ENCODE measurements at places on chromosomes 4 and X. TPM values are rescaled to one million over a fixed set of nuclear protein-coding genes. Genes with fewer than 3 reads are reported as not detected.

DNA sequence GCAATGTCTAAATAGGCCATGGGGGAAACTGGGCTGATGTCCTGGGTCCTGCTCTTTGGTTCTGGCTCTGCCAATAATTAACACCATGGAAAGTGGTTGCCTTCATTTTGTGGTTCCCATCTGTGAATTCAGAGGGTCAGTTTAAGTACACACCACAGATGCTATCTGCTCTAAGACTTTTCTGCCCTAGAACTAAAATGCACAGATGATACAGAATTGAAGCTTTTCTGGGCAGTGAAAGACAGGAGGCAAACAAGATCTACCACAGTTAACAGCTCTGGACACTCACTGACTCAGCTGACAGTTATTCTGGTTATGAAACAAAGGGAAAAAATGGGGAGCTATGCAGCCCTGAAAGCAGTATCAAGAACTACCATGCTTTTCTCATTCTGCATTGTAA, 37.3 kb downstream of the APBB2 start:
- DNase-seq = no peak

- DNase-seq = no peak
Measured at GRCh38 chr4:76545226-76545884, 110.3 kb downstream of the SHROOM3 start.

DNA sequence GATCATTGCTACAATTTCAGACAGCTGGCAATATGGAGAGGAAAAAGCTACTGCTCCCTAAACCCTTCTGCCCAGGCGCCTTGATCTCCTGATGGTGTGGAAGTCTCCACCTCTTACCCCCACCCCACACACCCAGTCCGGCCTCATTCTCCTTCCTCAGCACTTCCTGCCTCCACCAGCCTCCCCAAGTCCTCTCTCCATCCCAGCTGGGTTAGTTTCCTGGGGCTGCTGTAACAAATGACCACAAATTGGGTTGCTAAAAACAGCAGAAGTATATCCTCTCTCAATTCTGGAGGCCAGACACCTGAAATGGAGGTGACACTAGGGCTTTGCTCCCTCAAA, 1.1 kb upstream of the CCNQ start:
- DNase-seq = no peak

DNA sequence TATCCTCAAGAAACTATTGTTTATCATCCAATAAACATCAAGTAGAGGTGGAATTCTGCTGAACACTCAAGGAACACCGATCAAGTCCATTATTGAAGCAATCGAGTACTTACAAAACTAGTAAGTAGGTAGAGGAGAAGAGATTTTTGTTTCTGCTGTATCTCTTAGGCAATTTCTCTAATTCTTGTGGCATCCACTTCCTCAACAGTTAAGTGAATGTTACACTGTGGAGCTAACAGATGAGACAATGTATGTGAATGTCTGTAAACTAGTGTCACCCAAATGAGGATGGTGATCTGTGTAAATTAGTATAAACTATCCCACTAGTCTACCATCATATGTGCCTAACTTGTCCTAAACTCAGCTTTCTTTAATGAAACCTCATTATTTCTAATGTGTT, 261.6 kb downstream of the ARHGAP24 start:
- no peak for DNase-seq

DNA sequence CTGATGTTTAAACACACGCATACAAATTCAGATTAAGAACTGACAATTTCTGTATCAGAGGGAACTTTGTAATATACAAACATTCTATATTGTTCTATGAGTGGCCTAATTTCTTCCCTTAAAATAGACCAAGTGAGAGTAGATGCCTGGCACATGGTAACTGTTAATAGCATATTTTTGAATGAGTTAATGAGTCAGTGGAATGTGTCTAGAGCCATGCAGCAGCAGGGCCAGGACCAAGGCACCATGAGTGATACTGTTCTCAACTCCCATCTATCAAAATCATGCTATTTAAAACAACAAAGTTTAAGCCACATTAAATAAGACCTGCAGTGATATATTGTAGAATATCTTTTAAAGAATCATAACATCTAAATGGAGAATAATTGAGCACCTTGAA, 98.3 kb downstream of the ARHGAP24 start:
- no peak for DNase-seq

DNA sequence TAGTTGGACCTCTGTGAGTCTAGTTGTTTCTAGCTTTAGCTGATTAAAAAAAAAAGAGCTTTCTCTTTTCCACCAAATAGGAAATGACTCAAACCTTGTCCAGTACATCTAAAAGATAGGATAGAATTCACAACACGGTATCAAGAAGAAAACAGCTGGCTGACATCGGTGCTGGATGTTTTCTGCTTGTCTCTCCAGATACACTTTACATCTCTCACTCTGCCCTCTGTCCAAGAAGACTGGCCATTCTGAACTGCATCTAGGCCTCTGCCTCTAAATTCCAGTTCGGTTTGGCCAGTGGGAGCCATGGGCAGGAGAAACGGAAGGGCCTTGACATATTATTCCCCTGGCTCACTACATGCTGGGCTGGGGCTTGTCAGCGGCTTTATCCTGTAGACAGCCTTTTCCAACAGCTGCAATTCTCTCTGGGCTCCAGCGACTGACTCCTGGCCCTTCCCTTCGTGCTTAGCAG, 57.3 kb upstream of the SHISA3 start:
- DNase-seq = no peak

Gene CCDC160
- not detected for total RNA-seq

- no peak for DNase-seq
Measured at GRCh38 chr4:161252520-161253141, 911.2 kb downstream of the FSTL5 start.

Gene CFAP99
- total RNA-seq = not detected

- DNase-seq = no peak
Measured at GRCh38 chr4:86965019-86965976, 30.5 kb downstream of the AFF1 start.

GRCh38 chr4:162661913-162662312, 498.1 kb upstream of the FSTL5 start:
- DNase-seq = no peak

- DNase-seq = no peak
Measured at GRCh38 chr4:142396279-142396678, 449.8 kb downstream of the INPP4B start.

DNA sequence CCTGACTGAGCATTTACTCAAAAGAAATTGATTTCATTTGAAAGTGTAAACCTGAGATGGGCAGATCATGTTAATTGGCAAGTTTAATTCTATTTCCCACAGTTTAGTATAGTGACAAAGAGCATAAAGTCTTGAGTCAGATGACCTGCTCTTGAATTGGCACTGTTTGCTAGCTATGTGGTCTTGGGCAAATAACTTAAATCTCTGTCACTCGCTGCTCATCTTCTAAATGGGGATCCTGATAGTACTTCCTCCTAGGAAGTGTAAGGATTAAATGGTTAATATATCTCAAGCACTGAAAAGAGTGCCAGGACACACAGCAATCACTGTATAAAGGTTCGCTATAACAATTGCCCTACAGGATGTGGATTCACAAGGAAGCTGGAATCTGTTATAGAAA, 242.8 kb upstream of the JADE1 start:
- DNase-seq = no peak

DNA sequence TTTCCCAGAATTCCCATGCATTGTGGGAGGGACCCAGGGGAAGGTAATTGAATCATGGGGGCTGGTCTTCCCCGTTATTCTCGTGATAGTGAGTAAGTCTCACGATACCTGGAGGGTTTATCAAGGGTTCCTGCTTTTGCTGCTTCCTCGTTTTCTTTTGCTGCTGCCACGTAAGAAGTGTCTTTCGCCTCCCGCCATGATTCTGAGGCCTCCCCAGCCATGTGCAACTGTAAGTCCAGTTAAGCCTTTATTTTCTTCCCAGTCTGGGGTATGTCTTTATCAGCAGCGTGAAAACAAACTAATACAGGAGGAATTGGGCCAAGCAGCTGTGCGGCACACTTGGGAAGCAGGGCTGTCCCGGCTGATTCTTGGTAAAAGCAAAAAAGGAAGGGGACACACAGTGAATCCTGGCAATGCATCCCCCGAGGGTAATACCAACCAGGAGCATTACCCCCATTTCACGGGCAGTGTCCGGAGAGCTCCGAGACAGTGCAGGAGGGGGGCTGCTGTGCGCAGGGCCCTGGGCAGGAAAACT, 185.7 kb downstream of the AFAP1 start:
- DNase-seq = no peak

Gene CD38
- 30.4 TPM for total RNA-seq

DNA sequence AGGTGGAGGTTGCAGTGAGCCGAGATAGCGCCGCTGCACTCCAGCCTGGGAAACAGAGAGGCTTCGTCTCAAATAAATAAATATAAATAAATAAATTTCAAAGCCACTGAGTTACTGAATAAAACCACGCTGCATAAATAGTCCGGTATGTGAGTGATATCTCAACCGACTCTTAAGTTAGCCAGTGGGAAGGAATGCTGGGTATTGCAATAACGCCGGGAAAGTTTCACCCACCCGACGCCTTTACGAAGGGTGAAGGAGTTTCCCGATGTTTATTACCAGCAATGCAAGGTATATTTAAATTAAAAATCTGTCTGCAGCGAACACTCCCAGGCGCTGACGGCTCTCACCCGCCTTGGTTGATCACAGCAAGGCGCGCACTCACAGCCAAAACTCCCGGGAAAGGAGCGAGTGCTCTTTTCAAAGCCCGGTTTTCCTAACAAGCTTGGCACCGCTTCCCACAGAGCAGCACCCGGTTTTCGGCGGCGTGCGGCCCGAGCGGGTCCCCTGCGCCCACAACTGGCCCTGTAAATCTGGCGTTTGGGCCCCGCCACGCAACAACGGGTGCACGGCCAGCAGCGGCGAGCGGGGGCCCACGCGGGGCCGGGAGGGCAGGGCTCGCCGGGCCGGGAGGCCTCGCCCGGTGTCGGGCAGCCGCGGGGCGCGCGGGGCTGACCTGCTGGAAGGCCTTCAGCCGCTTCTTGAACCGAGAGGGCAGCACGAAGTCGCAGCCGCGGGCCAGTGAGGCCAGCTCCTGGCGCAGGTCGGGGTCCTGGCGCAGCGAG, 13.7 kb downstream of the PPP2R3B start:
- no peak for DNase-seq

DNA sequence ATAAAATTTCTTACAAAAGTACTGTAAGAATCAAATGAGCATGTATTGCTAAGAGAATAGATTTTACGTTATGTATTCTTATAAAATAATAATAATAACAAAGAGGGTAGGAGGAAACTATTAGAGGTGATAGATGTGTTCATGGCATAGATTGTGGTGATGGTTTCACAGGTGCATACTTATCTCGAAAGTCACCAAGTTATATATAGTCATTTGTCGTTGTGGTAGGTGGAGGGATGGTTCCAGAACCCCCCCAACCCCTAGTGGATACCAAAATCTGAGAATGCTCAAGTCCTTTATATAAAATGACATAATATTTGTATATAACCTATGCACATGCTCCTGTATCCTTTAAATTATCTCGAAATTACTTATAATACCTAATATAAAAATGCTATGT, 36.7 kb upstream of the H2AZ1 start:
- no peak for DNase-seq

- no peak for DNase-seq
Measured at GRCh38 chr4:159185591-159186023, 82.7 kb downstream of the RAPGEF2 start.

Gene SLC49A3
- total RNA-seq = 19.0 TPM

GRCh38 chrX:2461711-2462016, 39.1 kb downstream of the DHRSX start:
- DNase-seq = no peak

GRCh38 chr4:74546057-74546456, 101.1 kb downstream of the AREG start:
- DNase-seq = no peak

Gene WAS
- total RNA-seq = 22.0 TPM

GRCh38 chrX:12469296-12469695, 321.9 kb upstream of the PRPS2 start:
- no peak for DNase-seq

Gene SPANXN4
- total RNA-seq = not detected

Gene MUC7
- total RNA-seq = not detected

DNA sequence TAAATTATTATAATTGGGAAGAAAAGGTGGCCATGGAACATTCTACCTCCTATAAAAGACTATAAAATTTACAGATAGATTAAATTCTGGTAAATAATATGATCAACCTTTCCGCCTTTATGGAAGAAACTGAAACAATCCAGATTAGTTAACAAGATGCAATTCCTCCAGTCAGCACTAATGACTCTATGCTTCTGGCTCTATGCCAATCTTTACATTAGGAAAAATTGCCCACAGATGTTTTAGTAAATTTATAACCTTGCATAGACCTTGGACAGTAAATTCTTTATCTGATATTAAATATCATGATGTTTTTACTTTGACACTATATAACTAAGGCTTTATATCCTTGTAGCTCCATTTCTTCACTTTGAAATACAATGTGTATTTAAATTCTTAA, 2302.5 kb downstream of the ARAP2 start:
- no peak for DNase-seq

- DNase-seq = no peak
Measured at GRCh38 chr4:112855058-112855457, 194.4 kb upstream of the ANK2 start.

DNA sequence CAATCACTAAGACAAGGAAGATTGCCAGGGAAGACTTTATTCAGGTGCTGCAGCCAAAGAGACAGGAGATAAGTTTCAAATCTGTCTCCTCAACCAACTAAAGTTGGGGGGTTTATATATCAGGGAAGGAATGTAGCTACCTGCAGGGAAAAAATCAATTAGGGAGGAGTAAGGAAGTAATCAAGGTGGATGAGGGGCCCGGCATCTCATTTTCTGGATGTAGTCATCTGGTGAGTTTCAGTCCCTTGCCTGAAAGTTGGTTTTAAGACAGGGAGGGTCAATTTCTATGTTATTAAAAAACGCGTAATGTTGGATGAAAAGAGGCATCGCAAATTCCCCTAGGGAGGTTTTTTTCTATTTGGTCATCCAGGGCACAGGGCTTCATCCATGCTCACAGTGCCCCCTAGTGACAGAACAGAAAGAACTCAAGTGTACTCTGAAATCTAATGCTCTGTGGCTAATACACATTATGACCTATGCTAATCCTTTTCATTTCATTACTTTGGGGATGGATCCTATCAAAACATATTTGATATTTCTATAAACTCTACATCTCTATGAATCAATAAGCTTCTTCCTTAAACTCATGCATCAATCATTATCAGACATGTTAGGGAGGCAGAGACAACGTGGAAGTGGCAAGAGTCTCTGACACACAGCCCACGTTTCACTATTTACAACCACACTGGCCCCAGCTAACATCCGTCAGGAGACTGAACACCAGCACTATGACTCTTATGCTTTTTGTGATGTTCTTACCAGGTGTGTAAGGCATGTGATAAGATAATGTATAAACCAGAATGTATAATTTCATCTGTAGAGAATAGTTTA, 1577.0 kb upstream of the TENM3 start:
- DNase-seq = no peak

Gene GAGE12H
- total RNA-seq = not detected

Gene POF1B
- total RNA-seq = 0.32 TPM

Gene RAI2
- 15.9 TPM for total RNA-seq

GRCh38 chrX:20519826-20520225, 253.1 kb upstream of the RPS6KA3 start:
- DNase-seq = no peak

GRCh38 chr4:130053723-130054122, 957.8 kb downstream of the C4orf33 start:
- no peak for DNase-seq

GRCh38 chr4:152534541-152535359, 1.1 kb downstream of the FBXW7 start:
- no peak for DNase-seq

Gene HPSE
- 7.4 TPM for total RNA-seq

- DNase-seq = no peak
Measured at GRCh38 chr4:145490796-145491195, 9.1 kb downstream of the SMAD1 start.

Gene PTCHD1
- 0.19 TPM for total RNA-seq

Gene PAGE4
- total RNA-seq = not detected

Gene GYPE
- 1.7 TPM for total RNA-seq

Data from mesenteric fat pad (tissue), 1 donor.